AG09309 (cell line): ENCODE measurements at places on chromosomes 12 and 14.
A peak's percentile ranks its signal among the peaks of the same experiment; 100 is the strongest.

DNA sequence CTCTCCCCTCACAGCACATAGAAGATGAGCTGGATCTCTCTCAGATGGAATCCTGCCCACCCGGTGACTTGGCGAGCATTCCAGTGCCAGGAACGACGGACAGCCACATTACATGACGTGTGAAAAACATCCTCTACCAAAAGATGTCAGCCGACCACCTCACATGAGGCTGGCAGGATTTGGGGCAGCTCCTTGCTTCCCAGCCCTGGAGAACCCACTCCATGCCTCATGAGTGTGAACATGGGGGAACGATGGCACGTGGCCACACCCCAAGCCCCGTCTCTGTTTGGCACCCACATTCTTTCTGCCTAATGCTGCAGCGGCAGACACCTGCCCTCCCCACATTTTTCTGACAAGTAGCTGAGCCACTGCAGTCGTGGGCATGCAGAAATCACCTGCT, 202.5 kb downstream of the CALM1 start:
- no peak for DNase-seq

DNA sequence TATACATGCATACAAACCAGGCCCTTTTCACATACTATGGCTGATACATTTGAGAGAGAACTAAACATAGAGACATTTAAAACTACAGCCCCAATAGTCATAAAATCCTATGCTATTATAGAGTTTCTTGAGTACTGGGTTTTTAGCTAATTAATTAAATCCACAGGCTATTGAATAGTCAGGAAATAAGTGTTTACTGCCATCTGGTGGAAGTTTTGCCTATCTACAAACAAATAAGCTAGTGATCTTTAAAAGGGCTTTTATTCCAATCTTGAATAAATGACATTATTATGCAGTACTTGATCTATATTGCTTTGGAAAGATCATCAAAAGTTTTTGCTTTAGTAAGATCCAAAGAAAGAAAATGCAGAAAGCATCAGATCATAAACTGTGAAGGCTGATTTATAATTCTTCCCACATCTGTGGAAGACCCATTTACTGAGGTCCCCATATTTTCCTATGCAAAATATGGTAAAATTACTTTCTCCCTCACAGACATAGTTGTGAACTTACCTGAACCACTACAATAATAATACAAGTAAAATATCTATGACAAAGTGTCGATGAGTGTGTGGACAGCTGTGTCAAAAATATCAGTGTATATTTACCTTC, 131.3 kb downstream of the ITPR2 start:
- DNase-seq: peak; percentile 20

- DNase-seq: peak; percentile 85
Measured at GRCh38 chr12:10395390-10395998, 5.7 kb upstream of the KLRK1 start.

GRCh38 chr12:131831635-131832041, 3.4 kb downstream of the MMP17 start:
- DNase-seq: peak; percentile 66

DNA sequence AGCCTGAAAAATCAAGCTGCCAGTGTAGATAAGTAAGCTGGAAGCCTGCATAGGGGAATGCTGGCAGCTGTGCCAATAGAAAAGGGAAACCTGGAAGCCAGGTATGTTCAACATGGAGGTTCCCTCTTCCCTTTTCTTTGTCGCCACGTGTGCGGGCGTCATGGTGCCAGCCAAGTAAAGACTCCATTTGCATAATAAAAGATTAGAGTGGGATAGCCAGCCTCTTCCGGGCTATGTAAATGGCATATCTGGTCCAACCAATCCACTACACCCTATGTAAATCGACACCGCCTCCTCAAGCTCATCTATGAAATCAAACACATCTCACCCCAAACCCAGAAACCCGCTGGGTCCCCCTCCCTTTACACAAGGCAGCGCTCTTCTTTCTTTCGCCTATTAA, 5.6 kb upstream of the ADGRD1 start:
- DNase-seq: no peak

DNA sequence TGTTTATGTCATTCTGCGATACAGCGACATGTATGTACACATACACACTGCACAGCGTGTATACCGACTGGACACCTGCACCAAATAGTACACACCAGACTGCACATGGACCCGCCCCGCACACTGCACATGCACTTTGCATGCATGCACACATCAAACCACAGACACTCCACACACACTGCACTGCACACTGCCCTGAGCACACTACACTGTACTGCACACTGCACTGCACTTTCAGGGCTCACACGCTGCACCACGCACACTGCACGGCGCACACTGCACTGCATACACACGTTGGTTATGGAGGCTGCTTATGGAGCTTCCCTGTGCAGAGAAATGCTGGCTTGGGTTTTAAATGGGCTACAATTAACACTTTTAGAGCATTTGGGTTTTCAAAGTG, 1.6 kb downstream of the PAPLN start:
- DNase-seq: no peak

GRCh38 chr12:131783915-131784541, 44.2 kb upstream of the MMP17 start:
- DNase-seq: peak; percentile 63

DNA sequence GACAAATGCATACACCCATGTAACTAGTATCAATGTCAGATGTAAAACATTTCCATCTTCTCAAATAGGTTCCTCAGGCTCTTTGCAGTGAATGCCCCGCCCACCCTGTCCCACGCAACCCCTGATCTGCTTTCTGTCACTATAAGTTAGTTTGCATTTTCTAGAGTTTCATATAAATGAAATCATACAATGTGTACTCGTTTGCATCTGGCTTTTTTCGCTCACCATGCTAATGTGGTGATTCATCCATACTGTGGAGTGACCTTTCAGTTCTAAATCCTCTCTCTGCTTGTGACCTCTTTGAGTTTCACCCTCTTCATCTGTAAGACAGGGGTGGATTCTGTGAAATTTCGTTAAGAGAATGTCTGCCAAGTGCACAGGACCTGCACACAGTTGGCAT, 30.6 kb upstream of the MSI1 start:
- no peak for DNase-seq

GRCh38 chr12:46770501-46771183, 55.2 kb downstream of the SLC38A4 start:
- no peak for DNase-seq

- DNase-seq: no peak
Measured at GRCh38 chr12:121514184-121514742, 66.6 kb downstream of the KDM2B start.

DNA sequence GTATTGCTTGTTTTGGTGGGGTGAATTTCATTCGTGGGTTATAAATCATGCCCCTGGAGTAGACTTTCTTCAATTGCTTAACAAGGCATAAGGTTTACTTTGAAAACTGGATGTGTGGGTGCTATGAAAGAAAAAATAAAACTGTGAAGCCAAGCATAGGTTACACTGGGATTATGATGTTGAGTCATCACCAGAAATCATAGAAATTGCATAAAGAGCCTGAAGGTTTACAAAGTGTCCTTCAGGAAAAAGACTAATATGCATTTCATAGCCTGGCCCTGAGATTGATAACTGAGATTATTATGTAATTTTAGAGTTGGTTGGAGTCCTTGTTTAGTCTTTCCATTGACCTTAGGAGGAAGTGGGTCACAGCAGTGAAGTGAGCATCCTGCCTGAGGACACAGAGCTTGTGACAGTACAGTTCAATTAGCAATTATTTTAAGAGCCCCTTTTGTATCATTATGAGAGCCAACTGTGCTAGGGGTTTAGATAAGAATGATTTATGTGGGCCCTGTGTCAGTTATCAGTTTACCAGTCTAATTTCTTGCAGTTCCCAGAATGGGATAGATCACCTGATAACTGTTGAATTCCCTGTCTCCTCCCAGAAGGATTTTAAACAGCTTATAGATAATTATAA, 13.6 kb downstream of the LRRK2 start:
- DNase-seq: no peak

DNA sequence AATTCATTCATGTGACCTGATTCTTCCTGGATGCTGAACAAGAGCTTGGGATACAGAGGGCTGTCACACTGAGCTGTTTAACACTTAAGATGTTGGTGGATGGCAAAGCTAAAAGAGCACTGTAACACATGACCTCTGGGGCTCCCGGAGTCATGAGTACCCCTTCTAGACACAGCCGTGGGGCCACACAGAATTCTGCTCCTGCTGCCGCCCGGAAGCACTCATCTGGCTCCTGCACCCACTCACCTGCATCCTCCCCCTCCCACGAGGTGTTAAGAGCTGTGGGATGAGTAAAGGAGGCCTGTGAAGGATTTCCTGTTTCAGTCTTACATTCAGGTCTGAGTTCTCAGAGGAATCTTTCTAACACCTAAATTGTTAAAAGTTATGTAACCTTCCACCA, 78.0 kb upstream of the SSTR1 start:
- no peak for DNase-seq

- DNase-seq: no peak
Measured at GRCh38 chr12:32494656-32495055, 95.3 kb downstream of the FGD4 start.

DNA sequence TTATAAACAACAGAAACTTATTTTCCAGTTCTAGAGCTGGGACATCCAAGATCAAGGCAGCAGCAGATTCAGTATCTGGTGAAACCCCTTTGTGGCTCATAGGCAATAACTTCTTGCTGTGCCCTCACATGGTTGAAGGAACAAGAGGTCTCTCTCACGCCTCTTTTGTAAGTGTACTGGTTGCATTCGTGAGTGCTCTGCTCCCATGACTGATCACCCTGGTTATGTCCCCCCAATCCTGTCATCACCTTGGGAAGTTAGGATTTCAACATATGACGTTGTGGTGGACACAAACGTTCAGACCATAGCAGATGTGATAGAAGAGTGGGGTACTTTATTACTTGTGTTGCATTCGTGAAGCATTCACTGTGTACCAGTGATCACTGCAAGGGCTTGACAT, 184.0 kb downstream of the SRGAP1 start:
- no peak for DNase-seq

DNA sequence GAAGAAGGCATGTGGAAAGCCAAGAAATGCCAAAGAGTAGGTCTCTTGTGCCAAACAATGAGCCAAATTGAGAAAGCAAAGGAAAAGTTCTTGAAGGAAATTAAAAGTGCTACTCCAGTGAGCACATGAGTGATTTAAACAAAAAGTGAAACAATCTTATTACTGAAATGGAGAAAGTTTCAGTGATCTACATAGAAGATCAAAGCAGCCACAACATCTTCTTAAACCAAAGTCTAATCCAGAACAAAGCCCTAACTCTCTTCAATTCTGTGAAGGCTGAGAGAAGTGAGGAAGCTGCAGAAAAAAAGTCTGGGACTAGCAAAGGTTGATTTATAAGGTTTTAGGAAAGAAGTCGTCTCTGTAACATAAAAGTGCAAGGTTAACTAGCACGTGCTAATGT, 259.6 kb downstream of the FLRT2 start:
- DNase-seq: no peak
